ENCODE measurements at places on chromosomes 3 and 15.
A peak's percentile ranks its signal among the peaks of the same experiment; 100 is the strongest.

DNA sequence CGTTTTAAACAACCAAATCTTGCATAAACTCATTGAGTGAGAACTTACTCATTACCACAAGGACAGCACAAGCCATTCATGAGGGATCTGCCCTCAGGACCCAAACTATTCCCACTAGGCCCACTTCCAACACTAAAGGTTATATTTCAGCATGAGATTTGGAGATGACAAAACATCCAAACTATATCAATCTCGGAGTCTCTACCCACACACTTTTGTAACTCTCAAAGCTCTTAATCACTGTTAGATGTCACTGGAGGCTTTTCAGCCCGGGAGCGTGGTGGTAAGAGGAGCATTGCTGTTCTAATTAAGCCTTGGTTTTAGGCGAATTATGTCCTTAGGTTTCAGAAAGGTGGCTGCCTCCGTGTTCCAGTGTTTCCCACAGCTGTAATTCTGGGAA lies 86.3 kb downstream of the CNTN6 start:
- peak; percentile 52 for DNase-seq

DNA sequence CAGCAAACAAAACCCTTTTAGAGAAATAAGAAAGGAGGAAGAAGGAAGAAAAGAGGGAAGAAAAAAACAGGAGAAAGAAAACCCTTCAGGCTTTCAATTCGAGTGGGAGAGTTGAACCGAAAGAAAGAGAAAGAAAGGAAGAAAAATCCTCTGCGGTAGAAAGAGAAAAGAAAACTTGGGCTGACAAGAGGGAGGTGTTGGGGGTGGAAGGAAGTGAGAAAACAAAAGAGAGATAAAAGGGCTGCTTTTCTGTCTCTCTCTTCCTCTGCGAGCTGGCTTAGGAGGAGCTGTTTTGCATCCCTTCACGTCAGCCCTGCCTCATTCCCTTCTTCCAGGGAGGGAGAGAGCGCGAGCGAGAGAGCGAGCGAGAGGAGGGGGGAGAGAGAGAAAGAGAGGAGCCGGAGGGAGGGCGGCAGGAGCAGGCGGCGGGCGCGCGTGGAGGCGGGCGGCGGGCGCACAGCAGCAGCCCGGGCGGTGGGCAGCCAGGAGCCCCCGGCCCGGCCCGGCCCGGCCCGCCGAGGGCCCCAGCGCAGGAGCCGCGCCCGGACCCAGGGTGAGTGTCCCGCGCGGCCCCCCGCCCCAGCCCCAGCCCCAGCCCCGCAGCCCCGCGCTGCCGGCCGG lies at the start of gene ZNF710:
Gene ZNF710, plus strand, starts transcription at position 263 of the 621 bp plus-strand sequence. CDS start 65,814 bp downstream, outside the sequence.
- DNase-seq = peak; percentile 81

DNA sequence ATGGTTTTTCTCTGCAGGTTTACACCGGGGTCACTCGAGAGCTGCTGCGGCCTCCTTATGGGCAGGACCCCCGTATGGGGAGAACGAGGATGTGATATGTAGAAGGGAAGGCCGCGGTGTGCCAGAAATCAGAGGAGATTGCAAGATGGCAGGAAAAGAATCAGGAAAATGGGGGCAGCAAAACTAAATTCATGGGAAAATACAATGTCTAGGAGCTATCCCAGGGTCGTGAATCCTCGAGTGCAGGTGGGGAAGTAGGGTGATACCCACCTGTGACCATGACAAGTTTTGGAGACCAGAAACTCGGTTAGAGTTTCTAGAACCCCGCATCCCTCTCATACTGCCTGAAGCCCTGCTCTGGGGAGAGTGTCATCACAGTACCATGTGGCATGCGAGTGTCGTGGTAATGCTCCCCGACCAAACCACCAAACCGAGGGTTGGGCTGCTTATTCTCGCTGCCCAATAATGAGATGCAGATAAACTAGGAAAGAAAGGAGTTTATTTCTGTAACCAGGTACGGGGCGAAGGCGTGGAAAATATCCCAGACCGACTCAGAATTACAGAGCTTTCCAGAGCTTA lies 781 bp downstream of the TRNT1 start:
- peak; percentile 11 for DNase-seq

DNA sequence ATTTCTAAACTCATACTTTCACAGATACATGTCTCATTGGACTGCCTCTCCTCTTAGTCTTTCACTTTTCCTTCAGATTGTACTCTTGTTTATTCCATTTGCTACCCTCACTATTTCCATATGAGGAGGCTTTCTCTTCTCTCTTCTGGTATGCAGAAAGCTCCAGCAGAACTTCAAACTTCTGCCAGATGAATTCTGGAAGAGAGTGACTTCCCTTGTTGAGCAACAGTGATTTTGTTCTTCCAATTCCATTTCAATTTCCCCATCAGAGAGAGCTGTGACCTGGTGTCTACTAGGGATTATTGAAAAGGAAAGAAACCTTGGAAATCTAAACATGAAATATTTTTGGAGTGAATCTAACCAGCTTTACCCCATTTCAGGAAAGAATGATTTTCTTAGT lies 523.2 kb upstream of the ZNF717 start:
- peak; percentile 19 for DNase-seq

- no peak for DNase-seq
These were observed 130.0 kb upstream of the NR2F2 start for GRCh38 chr15:96200357-96200967.

All from fibroblast of skin of right quadriceps (primary cell).